ENCODE measurements at places on chromosomes 1 and 21.

GRCh38 chr1:30323841-30324240 lies 399.5 kb downstream of the MATN1 start:
- DNase-seq: no peak

- no peak for DNase-seq
Measured at GRCh38 chr1:1875932-1876331, 15.0 kb downstream of the GNB1 start.

DNA sequence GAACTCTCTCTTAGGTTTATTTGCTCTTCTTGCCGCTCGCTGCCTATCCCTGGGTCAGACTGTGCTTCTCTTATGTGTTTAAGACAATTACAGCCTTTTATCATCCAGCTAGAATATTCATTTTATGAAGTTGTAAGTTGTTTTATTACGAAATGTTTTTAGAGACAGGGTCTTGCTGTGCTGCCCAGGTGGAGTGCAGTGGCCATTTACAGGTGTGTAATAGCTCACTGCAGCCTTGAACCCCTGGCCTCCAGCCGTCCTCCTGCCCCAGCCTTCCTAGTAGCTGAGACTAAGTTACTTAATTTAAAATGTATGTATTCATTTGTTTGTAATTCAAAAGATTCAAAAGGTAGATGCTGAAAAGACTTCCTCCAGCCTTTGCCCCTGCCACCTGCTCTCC lies 99.0 kb upstream of the KIF26B start:
- DNase-seq: no peak

GRCh38 chr1:202599669-202600431 lies 110.4 kb downstream of the SYT2 start:
- DNase-seq: peak; percentile 68
